CD4-positive, alpha-beta T cell treated with Interleukin-10 for 1 hour (primary cell): ENCODE measurements at places on chromosomes 3 and 15.

DNA sequence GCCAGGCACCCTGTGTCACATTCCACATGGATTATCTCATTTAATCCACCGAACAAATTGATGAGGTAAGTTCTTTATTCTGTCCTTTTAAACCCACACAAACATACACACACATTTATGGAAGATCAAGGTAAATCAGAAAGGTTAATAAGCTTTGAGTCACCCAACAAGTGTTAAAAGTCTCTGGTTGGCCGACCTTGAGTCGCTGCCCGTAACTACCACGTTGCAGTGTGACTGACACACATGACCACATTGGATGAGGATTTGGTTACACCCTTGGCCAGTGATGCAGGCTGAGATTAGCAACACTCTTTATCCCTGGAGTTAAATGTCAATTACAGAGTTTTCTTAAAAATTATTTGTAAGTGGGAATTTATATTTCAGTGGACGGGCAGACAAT lies 19.2 kb downstream of the FOXP1 start:
- no peak for DNase-seq

- DNase-seq, result peak; percentile 84
These were observed 5.3 kb downstream of the CLK3 start for GRCh38 chr15:74620636-74621545.

GRCh38 chr3:23995219-23995618 lies 50.1 kb downstream of the NR1D2 start:
- no peak for DNase-seq

GRCh38 chr3:172467170-172467824 lies 19.0 kb upstream of the GHSR start:
- DNase-seq, result no peak

DNA sequence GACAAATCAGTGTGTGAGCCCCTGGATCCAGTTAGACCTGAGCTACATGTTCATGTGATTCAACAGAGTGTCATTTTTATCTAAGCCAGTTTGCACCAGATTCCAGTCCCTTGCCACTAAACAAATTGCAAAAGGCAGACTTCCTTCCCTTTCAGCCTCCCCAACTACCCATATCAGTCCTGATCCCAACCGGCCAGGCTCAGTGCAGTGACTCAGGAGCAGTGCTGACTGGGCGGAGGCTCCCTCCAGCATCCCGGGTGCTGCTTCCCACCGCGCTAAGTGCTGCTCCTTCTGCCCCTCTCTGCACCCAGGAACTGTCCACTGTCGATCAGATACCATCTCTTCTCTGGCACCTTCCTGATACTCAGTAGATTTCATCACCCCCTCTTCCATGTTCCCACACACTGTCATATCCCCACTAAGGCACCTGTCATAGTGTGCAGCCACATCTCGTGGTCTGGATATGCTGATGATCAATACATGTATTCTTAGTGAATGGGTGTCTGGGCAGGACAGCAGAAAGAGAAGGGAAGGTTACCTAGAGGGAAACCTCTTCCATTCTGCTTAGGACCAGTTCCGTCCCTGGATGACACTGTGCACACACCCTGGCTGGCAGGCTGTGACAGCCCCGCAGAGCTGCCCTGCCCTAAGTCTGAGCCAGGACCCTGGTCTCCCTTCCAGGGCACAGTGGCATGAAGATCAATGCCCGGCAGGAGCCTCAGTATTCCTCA lies 108.8 kb upstream of the RAD18 start:
- DNase-seq, result no peak
